ENCODE measurements at places on chromosomes 2 and 18.
A peak's percentile ranks its signal among the peaks of the same experiment; 100 is the strongest.

GRCh38 chr18:66393463-66393862 lies 210.4 kb downstream of the CDH19 start:
- DNase-seq = no peak

DNA sequence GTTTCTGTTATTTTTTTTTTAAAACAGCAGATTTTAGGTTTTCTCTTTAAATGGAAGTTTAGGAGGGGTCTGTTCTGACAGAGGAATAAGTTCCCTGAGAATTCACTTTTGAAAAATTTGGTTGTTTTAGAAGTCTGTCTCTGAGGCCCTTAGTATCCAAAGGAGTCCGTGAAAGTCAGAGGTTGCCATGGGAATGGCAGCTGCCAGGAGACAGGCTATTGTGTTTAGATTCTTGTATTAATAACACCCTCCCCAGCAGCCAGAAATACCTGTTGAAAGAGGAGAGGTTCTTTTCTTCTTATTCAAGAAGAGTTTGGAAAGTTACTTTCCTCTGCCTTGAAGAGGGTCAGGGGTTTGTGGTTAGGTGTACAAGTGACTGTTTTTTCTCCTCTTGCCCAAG lies 29.5 kb downstream of the TNP1 start:
- DNase-seq = no peak

DNA sequence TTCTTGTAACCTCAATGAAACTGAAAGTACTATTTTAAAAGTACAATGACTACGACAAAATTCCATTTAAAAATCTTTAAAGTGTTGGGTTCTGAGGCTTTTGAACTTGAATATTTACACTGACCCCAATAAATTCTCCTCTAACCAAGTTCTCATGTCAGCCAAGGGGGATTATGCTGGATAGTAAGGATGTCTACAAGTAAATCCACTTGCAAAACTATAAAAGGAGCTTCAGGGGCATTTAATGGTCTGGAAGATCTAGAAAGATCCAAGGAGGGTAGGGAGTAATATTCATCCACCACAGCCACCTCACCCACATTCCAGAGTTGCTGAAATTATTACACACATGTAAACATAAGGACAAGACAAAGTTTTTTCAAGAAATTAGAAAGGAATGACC lies 81.8 kb downstream of the ST6GAL2 start:
- DNase-seq = no peak

GRCh38 chr2:157228946-157229345 lies 28.6 kb upstream of the GALNT5 start:
- DNase-seq = no peak

GRCh38 chr2:224405841-224406370 lies 4.0 kb upstream of the FAM124B start:
- DNase-seq = no peak

DNA sequence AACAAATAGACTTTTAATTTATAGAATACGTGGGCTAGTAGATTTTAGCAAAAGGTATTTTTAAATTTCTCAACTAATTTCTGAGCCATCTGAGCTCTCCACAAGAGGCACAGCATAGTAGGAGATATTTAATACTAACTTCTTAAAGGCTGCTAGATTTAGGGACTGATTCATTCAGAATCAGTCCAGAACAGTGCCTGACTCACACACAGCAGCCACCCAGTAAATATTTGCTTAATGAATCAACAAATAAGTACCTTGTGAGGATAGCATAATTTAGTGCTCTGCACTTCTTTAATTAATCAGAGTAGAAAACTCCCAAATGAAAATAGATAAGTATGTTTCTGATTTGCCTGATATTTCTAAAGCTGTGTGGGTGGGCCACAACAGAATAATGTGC lies 35.6 kb upstream of the SYT4 start:
- no peak for DNase-seq

GRCh38 chr2:121388371-121388770 lies 103.4 kb upstream of the TFCP2L1 start:
- no peak for DNase-seq

GRCh38 chr2:59888015-59888414 lies 665.4 kb downstream of the BCL11A start:
- peak; percentile 60 for DNase-seq

GRCh38 chr2:216732334-216732733 lies 37.0 kb upstream of the IGFBP5 start:
- no peak for DNase-seq

DNA sequence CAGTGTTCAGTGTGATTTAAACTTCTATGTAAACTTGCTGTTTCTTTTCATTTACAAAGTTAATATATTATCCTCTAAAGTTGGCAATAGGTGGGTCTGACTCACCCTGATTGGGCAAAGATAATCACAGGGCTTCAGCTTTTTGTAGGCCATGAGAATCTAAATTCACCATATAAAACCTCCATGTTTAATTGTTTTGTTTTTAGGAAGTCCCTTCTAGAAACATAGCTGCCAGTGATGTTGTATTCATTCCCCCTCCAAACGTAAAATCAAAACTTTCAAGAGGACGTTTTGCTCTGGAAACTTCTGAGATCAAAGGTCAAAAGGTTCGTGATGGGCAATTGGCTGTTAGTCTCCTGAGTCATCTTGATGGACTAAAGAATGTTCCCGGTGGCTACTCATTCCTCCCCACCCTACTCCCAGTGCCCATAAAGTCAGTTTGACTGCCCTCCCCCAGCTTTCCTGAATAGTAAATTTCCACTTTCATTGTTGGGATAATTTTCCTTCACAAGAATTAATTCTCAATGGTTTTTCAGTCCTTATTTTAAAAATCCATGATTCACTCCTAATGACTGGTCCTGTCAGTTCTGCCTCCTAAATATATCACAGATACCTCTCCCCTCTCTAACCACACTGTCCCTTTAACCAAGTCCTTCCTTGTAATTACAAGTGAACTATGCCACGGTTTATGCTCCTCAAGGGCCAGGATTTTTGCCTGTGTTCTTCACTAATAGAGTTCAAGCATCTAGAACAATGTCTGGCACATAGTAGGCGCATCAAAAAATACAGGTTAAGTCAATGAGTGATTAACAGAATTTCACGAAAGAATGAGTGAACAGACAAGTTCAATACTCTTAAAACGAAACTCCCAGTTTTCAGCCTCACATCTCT lies 164.4 kb upstream of the VRK2 start:
- DNase-seq = no peak

- DNase-seq = no peak
Measured at GRCh38 chr2:164061129-164061746, 325.4 kb upstream of the FIGN start.

- no peak for DNase-seq
Measured at GRCh38 chr2:57876313-57876712, 170.3 kb upstream of the VRK2 start.

DNA sequence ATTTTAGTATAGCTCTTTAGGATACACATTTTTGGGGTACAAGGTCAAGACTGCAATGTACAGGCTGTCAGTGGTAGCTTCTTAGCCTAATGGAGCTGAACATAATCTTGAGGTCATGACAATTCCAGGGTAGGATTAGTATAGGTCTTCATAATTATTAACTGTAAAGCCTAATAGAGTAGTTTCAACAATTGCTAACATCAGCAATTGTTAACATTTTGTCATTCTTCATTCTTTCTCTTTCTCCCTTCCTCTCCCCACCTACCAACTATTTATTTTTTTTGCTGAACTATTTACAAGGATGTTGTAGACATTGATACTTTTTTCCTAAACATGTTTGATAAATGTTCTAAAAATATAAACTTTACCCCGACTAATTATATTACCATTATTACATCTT lies 461.3 kb upstream of the DCC start:
- DNase-seq = no peak

DNA sequence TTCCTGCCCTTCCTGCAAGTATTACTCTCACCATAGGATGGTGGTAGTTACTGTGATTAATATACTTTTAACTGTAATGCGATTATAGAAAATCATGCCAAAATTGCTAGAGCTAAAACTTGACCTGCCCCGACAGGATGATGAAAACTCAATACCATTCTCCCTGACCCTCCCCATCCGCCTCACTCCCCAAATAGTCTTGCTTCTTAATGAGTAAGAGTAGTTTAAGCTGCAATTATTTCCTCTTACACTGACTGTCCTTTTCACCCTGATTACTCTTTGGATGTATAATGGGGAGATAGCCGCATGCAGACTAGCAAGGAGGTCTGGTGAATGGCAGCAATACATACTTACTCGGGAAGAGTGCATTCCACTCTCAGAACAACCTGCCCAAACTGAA lies 269.6 kb upstream of the SIX3 start:
- no peak for DNase-seq

DNA sequence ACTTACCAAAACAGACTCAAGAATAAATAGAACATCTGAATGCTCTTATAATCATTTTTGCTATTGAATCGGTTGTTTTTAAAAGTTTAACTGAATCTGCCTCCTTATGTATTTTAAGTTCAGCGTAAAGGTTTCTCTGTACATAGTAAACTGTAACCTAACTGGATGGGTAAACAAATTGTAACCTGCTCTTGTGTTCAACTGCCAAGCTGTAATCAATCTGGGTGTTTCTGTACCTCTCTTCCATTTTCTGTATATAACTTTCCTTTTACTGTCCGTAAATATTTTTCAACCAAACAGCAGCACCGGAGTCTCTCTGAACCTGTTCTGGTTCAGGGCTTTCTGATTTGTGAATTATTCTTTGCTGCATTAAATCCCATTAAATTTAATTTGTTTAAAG lies 27.6 kb upstream of the DNAH7 start:
- no peak for DNase-seq
